ENCODE measurements at places on chromosomes 2 and 18. TPM values are rescaled to one million over a fixed set of nuclear protein-coding genes. Genes with fewer than 3 reads are reported as not detected.

The C2orf81 gene
- total RNA-seq = 6.8 TPM

The REEP1 gene
- 6.6 TPM for total RNA-seq

The PLCD4 gene
- 2.7 TPM for total RNA-seq

The VSNL1 gene
- total RNA-seq = 4.4 TPM

The SLC9A2 gene
- total RNA-seq = 7.3 TPM

The FAM136A gene
- total RNA-seq = 26.2 TPM

The CHST9 gene
- 10.3 TPM for total RNA-seq

The RBM44 gene
- 0.23 TPM for total RNA-seq

The TTC39C gene
- total RNA-seq = 40.0 TPM

The MRPL19 gene
- total RNA-seq = 47.5 TPM

The ERMN gene
- total RNA-seq = not detected

The TCF7L1 gene
- total RNA-seq = 7.0 TPM

All from prostate gland (tissue), 2 donors.